ENCODE measurements at places on chromosomes 6 and 20.

DNA sequence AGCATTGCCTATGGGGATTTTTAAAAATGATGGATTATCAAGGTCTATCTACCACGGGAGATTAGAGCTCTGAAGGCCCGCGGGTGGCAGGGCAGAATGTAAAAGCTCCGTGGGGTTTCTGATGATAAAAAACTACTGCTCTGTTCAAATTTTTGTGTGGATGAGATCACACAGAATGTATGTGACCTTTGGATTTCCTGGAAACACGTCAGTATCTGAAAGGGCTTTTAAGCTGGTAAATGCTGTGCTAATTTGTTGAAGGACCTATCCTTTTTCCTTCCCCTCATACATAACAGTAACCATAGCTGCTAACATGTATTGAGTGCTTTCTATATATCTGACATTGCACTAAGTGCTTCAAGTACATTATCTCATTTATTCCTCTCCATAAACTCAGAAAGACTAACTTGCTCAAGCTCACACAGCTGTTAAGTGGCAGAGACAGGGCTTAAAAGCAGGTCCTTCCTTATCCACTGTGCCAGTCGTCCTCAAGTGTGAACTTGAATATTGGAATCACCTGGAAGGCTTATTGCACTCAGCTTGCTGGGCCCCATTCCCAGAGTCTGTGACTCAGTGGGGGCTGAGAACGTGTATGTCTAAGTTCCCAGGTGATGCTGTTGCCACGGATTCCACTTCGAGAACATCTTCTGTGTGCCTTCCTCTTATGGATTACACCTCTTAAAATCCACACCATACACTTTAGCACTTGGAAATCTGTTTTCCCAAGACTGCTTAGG, 1.9 kb upstream of the TMEM242 start:
- no peak for DNase-seq

DNA sequence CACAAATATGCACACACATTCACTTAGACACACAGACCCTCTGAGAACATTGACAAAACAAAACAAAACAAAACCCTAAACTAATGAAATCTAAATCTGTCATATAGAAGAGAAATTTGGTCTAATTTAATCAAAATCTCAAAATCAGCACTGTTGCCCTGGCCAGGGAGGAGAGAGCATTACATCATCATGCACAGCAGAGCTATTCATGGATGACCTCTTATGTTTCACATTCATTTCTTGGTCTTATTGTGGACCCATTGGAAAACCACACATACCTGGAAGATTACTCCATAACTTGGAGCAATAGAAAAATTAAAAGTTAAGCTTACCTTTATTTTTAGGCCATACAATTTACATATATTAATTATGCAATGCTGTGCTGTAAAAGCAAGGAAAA, 1223.6 kb upstream of the GJE1 start:
- DNase-seq, result no peak

DNA sequence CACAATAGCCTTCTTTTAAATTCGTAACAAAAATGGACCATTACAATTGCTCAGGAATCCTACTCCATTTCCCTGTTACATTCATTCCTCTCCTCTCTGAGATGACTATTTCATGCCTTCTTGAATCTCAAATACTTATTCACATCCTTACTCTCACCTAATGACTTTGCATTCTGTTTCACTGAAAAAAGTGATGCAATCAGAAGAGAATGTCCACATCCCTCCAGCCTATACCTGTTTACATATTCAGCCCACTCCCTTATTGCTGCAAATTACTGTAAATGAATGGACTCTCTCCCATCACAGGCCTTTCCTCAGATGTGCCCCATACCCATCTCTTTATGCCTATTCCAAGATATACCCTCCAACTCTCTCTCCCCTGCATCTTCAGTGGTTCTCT, 8.6 kb downstream of the TAAR1 start:
- no peak for DNase-seq

DNA sequence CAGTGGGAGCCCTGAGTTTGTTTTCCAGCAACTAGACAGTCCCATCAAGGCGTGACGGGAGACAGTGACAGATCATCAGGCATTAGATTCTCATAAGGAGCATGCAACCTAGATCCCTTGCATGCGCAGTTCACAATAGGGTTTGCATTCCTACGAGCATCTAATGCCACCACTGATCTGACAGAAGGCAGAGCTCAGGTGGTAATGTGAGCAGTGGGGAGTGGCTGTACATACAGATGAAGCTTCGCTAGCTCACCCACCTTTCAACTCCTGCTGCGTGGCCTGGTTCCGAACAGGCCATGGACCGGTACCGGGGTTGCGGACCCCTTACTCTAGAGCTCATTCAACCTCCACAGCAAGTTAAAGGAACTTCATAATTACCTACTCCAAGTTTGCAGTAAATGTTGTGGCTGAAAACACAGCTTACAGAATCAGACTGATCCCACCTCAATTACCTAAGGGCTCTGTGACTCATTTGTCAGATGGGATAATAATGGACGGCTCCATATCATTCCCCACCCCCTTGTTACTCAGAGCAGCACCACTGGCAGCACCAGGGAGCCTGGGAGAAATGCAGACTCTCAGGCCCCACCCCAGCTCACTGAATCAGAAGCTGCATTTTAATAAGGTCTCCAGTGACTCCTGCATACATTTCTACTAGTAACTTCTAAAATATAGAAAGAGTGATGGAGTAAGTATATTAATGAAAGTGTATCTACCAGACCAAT, 15.7 kb downstream of the PXMP4 start:
- DNase-seq, result no peak

DNA sequence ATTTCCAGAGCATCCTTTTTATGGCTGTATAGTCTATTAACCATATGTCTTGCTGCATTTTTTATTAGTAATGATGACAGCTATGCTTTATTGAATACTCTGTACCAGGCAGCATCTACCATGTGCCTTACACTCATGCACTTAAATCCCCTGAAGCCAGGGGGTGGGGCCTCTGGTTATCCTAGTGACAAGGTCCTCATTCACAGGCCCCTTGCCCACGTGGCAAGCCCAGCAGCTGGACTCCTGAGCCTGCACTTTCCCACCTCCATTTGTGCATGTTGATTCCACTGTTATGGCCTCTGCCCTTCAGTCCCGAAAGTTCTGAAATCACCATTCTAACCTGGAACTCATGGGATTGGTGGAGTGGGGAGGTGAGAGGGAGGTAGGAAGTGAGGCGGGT, 22.3 kb downstream of the ACTR5 start:
- no peak for DNase-seq

GRCh38 chr6:154361476-154361875, 4.9 kb upstream of the IPCEF1 start:
- no peak for DNase-seq

Measured in NCI-H2107 (cell line).